ENCODE measurements at places on chromosomes 3 and 15.
A peak's percentile ranks its signal among the peaks of the same experiment; 100 is the strongest.

GRCh38 chr15:55113736-55114135, 83.0 kb downstream of the RSL24D1 start:
- no peak for DNase-seq

DNA sequence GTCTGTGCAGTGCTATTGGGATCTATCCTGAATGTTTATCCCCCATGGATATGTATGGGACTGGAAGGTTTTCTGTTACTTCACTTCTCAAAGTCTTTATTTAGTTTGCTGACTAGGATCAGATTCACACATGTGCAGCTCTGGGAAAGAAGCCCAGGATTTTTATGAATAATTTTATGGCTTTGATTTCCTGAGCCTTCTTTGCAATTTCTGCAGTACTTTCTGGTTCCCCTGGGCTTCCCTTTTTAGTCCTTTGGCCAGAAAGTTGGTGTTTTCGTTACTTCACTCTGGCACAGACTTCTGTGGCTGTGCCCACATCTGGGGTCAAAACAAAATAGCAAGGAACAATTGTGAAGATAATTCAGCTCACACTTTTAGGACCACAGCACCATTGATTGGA, 721.0 kb downstream of the OTOL1 start:
- peak; percentile 28 for DNase-seq

- DNase-seq: no peak
Measured at GRCh38 chr3:46922426-46922825, 44.9 kb downstream of the PTH1R start.

DNA sequence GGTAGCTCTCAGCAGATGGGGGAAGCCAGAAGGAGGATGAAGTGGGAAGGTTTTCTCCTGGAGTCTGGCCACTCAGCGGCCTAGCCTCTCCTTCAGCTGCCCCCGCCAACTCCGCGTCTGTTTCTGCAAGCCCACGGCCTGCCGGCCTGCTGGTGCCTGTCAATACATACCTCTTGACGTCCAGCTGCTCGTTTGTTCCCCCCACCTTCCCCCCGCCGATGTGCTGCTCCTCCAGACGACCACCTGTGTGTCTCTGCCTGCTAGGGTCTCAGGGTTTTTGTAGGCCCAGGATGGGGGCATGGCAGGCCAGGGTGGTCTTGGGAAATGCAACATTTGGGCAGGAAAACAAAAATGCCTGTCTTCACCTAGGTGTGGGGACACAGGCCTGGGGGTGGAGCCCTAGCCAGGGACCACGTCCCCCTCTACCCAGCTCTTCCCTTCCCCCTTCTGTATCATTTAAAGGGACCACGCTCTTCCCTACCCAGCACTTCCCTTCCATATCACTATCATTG, 137.8 kb downstream of the ALCAM start:
- DNase-seq: no peak

DNA sequence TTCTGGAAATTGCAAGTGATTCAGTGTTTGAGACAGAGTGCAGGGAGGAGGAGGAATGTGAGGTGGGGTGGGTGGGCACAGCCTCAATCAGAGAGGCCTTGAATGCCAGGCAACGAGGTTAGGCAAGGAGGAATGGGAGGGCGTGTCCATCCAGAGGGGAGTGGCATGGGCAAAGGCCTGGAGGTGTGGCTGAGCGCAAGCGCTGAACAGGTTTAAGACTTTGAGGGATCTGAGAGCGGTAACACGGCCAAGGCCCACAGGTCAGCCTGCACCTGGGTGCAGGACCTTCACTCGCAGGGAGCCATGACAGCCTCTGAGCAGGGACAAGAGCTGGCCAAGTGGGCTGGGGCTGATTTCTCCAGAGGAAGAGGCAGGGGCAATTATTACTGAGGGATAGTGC, 125.9 kb downstream of the TPRA1 start:
- no peak for DNase-seq

DNA sequence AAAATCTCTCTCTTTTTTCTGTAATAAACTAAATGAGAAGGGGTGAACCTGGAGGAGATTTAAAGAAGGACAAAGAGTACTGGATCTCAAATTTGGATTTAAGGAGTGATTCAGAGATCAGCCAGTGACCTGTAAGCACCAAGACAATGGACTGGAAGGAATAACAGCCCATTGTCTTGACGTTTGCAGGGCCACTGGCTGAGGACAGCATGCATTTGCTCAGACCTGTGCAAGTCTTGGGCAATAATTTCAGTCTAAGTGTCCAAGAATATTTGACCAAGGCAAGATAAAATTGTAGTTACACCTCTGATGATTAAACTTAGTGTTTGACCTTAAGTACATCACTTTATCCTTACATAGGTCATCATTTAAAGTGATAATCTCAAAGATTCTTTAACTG, 55.8 kb upstream of the OSTN start:
- no peak for DNase-seq

DNA sequence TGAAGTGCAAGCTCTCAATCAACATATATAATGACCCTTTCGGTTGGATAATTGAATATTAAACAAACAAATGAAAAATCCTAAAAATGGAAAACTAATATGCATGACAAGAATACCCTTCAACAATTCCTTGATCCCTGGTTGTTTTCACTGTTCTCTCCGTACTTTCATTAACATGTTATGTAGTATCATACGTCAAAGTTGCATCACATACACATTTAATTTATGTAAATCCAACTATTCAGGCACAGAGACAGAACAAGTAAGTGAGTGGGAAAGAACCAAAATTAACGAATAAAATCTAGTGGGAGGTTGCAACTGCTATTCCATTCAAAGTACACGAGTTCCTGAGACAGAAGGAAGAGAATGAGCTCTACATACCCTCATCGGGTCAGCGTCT, 176.0 kb downstream of the SUCLG2 start:
- DNase-seq: no peak

- DNase-seq: peak; percentile 5
Measured at GRCh38 chr3:14764331-14765059, 54.3 kb upstream of the FGD5 start.

- peak; percentile 69 for DNase-seq
Measured at GRCh38 chr3:123096731-123097130, 29.9 kb downstream of the PDIA5 start.

DNA sequence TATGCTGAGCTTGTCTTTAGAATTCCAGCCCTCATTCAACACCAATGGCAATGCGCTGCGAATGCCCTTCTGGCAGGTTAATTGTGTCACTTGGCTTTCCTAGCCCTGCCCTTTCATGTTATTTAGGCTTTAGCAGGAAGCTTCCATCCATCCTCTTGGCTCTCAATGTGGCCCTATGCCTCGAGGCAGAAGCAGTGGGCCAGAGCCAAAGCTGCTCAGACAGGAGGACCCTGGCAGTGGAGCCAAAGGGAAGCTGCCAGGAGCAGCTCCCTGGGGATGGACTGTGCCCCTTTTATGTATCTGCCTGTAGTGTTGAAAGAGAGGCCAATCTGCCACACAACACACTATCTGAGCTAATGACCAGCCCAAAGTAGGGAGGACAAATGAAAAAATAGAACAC, 376.4 kb downstream of the CTNNB1 start:
- no peak for DNase-seq

- DNase-seq: peak; percentile 58
Measured at GRCh38 chr15:62977952-62978811, 64.4 kb upstream of the TPM1 start.

- DNase-seq: no peak
Measured at GRCh38 chr3:13009132-13009945, 63.9 kb downstream of the IQSEC1 start.

- peak; percentile 33 for DNase-seq
Measured at GRCh38 chr3:181417748-181418147, 294.0 kb upstream of the SOX2 start.

DNA sequence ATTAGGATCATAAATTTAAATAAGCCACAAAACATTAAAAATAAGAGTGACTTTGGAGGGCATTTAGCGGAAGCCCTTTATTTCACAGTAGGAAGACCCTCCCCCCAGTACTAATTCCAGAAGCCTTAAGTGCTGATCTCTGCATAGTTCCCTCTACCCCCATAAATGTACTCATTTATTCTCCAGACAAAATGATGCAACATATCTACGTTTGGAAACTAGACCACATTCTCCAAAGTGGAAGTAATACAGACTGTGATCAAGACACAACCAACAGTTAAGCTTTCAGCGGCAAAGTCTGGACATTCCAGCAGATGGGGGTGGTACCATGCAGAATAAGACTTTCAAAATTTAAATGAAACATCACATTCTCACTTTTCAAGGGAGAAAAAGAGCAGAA, 44.8 kb upstream of the RPS17 start:
- peak; percentile 81 for DNase-seq

DNA sequence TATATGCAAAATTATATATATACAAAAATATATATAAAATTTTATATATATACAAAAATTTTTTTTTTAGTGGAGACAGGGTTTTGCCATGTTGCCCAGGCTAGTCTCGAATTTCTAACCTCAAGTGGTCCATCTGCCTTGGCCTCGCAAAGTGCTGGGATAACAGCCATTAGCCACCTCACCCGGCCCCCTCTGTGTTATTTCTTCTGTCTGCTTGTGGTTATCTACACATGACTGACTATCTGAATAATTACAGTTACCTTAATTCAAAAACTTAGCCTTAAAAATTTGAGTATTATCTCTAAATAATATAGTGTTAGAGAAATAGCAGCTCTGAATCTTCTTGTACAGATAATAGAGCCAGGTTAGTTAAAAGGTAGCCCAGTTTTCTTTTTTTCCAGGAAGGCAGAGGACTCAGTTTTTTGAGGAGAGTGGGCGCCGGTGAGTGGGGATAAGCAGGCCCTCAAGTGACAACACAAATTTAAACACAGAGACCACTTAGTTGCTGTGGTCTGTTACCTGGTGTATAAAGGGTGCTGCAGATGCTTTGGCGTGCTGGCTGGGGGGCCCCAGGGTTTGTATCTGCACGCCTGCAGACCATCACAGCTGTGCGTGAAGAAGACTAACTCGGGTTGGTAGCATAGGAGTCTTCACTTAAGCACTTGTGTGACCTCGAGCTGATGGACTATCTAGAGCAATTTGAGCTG, 83.7 kb downstream of the TRAK1 start:
- no peak for DNase-seq

DNA sequence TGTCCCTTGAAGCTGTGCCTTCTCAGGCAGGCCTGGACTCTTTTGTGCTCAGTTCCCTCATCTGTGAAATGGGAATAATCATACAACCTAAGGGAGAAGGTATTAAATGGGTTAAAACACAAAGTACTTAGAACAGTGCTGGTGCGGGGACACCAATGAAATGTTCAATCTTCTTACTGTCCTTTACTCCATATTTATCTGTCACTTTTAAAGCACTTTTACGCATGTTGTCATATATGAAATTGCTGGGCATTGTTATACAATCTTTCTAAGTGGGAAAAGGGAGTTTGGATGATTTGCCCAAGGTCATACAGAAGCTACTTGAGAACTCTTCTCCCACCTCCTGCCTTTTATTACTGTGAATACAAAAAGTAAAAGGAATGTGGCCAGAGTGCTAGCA, 87.8 kb upstream of the PSMD6 start:
- no peak for DNase-seq

GRCh38 chr15:72685301-72685924, 569 bp downstream of the HIGD2B start:
- DNase-seq: no peak

GRCh38 chr3:76943671-76944070, 96.2 kb upstream of the ROBO2 start:
- no peak for DNase-seq

GRCh38 chr15:84037301-84037700, 198.3 kb upstream of the GOLGA6L4 start:
- no peak for DNase-seq

DNA sequence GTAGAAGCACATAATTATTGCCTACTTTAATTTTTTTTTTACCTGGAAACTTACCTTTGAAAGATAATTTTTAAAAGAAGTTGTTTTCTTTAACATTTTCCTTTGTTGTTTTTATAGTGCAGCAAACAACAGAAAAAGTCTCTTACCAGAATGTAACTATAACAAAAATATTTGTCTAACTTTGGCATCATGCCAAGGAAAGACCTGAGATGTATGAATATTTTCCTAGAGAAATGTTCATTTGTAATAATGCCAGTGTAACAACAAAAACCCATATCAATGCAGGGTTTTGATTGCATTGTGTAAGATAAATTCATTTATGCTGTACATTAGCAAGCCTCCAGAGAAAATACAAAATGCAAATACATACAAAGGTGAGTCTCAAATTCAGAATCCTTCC, 775.7 kb downstream of the SI start:
- DNase-seq: no peak

DNA sequence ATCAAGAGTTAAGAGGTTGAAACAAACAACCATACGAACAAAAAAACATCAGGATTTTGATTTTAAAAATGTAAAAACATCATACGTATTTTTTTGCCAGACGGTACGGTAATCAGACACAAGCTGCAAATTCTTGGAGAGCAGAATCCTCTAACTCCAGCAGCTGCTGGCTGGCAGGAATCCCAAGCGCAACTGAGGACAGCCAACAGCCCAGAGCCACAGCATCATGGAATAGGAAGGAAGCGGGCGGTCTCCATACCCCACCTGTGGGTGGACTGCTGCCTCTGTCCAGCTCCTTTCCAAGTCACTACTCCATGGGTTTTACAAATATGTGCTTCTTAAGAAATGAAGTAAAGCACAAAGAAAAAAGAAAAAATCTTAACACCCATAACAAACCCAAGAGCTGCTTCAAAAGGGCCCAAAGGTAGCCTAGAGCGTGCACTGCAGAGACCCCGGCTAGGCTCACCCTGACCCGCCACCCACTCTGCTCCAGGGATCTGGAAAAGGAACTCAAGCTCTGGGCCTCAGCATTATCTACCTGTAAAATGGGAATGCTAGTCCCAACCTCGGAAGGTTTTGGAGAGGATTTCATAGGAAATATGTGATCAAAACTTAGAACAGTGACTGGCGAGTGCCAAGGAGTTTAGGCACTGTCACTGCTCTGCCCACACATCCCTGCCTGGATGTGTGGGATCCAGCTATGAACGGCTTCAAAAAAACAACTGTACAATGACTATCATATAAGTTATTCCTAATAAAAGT, 33.4 kb downstream of the ZXDC start:
- DNase-seq: peak; percentile 4

- DNase-seq: no peak
Measured at GRCh38 chr15:56812961-56813360, 79.7 kb upstream of the ZNF280D start.

GRCh38 chr3:72587282-72587681, 261.0 kb downstream of the SHQ1 start:
- DNase-seq: no peak

- peak; percentile 79 for DNase-seq
Measured at GRCh38 chr3:186461141-186461540, 83.0 kb downstream of the CRYGS start.

DNA sequence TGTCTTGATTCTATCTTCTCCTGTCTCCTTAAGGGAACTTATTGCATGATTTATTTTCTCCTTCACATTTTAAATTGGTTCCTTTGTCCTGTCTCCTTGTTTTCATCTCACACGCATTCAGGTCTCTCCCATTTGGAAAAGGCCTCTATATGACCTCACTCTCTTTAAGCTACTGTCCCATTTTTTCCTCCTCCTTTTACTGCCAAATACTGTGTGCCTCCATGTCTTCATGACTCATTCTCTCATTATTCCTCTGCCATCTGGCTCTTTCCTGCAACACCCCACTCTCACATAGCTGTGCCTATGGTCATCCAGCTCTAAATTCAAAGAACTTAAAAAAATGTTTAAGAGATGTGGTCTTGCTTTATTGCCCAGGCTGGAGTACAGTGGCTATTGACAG, 48.0 kb downstream of the TYRO3 start:
- peak; percentile 93 for DNase-seq
